Muscle of leg (tissue), 16 donors: ENCODE measurements at places on chromosomes 16 and 17. TPM values are rescaled to one million over a fixed set of nuclear protein-coding genes. Genes with fewer than 3 reads are reported as not detected.

DNA sequence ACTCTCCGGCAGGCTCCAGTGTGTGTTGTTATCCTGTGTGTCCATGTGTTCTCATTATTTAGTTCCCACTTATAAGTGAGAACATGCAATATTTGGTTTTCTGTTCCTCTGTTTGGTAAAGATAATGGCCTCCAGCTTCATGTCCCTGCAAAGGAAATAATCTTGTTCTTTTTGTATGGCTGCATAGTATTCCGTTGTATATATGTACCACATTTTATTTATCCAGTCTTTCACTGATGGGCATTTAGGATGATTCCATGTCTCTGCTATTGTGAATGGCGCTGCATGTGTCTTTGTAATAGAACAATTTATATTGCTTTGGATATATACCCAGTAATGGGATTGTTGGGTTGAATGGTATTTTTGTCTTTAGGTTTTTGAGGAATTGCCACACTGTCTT is 807.3 kb upstream of the CA10 start:
- DNase-seq = no peak

- DNase-seq = no peak
Observed at GRCh38 chr17:75588596-75589011, 1.0 kb downstream of the MYO15B start.

DNA sequence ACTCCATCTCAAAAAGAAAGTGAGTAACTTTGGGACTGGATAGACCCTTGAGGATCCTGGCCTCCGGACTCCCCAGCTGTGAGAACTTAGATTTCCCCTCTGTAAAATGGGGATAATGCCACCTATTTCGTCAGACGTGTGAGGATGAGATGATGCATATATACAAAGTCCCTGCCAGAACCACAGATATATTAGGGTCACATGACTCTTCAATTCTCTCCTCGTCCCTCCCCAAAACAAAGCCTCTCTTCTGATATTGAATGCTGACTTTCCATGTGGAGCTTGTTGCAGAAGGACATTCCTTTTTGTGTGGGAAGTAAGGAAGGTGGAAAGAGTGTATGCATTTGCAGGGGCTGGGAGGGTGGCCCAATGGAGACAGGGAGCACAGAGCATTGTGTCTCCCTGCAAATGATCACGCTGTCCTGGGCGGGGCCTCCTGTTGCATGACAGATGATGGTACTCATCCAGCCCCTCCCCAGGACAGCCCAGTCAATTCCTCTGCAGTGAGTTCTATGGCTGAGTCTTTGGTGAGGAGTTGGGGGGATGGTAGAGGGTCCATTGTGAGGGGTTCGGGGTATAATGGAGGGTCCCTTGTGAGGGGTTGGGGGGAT is 35.1 kb upstream of the MGAT5B start:
- no peak for DNase-seq

GRCh38 chr16:80836846-80837245 is 32.4 kb upstream of the CDYL2 start:
- DNase-seq = no peak

CXCL16 gene
- polyA plus RNA-seq = 6.4 TPM
